Esophagus squamous epithelium (tissue), 5 donors: ENCODE measurements at places on chromosomes 5 and 9.
A peak's percentile ranks its signal among the peaks of the same experiment; 100 is the strongest.

GRCh38 chr5:88888848-88889188, 5.8 kb upstream of the MEF2C start:
- peaks cover 18% of the 10 kb centered on the region for H3K27me3 ChIP-seq
- DNase-seq, result no peak
- H3K36me3 ChIP-seq, result no peaks in the 10 kb centered on the region
- peak overlapping the region; percentile 92 for H3K27ac ChIP-seq
- peak overlapping the region; percentile 52 for H3K4me3 ChIP-seq

DNA sequence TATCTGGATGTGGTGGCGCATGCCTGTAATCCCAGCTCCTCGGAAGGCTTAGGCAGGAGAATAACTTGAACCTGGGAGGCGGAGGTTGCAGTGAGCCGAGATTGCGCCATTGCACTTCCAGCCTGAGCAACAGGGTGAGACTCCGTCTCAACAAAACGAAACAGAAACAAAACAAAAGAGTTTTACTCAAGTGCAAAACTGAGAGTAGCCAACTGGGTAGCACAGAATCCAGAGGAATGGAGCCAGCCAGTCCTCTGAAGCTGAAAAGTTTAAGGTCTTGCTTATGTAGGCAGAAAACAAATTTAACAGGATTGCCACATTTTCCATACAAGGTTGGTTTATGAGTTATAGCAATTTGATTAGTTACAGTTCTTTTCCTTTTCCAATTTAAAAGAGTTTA, 32.0 kb downstream of the SPIN1 start:
- no peak overlapping the region for H3K4me3 ChIP-seq
- H3K27me3 ChIP-seq, result no peaks in the 10 kb centered on the region
- H3K4me1 ChIP-seq, result no peaks in the 10 kb centered on the region
- H3K27ac ChIP-seq, result no peak overlapping the region

DNA sequence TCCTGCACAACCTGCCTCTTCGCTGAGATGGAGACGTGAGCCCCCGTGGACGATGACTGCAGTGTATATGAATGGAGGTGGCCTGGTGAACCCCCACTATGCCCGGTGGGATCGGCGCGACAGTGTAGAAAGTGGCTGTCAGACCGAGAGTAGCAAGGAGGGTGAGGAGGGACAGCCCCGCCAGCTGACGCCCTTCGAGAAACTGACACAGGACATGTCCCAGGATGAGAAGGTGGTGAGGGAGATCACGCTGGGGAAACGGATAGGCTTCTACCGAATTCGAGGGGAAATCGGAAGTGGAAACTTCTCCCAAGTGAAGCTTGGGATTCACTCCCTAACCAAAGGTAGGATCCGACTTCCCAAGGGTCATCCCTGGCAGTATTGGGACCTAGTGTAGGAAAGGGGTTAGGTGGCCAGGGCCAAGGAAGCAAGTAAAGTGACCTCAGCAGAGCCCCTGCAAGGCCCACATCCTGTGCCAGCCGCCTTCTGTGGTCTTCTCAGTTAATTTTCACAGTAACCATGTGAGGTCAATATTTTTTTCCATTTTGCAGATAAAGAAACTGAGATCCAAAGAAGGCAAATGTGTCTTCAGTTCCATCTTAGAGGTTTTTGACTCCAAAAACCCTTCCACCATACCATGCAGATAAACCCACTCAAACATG, 53.8 kb downstream of the NIM1K start:
- no peaks in the 10 kb centered on the region for H3K36me3 ChIP-seq
- H3K4me3 ChIP-seq, result no peak overlapping the region
- H3K27me3 ChIP-seq, result no peaks in the 10 kb centered on the region
- H3K27ac ChIP-seq, result no peak overlapping the region
- DNase-seq, result no peak

GRCh38 chr9:90892918-90893317, 91.3 kb downstream of the SYK start:
- no peaks in the 10 kb centered on the region for H3K36me3 ChIP-seq
- no peaks in the 10 kb centered on the region for H3K27me3 ChIP-seq
- DNase-seq, result no peak
- no peak overlapping the region for H3K4me3 ChIP-seq
- H3K27ac ChIP-seq, result no peak overlapping the region

GRCh38 chr9:73683862-73684591, 532.4 kb downstream of the ANXA1 start:
- no peak overlapping the region for H3K4me3 ChIP-seq
- no peaks in the 10 kb centered on the region for H3K4me1 ChIP-seq
- H3K27ac ChIP-seq, result no peak overlapping the region
- DNase-seq, result no peak
- H3K36me3 ChIP-seq, result no peaks in the 10 kb centered on the region

DNA sequence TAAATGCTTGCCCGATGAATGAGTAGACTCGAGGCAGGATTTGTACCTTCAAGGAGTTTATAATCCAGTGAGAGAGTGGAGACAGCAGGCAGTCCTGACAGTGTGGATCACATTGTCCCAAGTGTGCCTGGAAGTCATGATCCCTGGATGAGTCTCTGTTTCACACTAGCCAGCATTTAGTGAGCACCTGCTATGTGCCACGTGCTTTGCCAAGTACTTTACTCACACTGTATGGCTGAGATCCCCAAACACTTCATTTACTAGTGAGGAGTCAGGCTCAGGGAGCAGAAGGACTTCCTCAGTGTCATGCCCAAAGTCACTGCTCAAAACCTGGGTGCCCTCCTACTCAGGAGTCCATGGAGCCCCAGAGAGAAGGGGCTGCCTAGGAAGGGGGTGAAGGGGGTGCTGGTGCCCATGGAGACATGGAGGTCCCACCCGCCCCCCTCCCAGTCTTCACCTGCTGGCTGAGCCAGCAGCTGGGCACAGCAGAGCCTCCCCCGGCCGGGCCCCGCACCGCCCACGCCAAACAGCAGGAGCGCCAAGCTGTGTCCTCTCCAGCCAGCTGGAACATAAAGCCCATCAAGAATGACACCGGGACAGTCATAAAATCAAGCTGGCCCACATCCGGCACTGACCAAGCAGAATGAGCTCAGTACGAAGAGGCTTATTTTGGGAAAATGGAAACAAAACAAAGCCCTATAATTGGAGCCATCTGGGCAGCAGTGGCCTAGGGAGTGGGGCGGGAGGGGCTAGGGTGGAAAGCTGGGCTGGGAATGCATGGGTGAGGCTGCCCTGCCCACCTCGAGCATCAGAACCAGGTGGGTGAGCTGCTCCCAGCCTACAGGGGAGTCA, 10.6 kb downstream of the LAMC3 start:
- H3K27ac ChIP-seq, result no peak overlapping the region
- no peaks in the 10 kb centered on the region for H3K27me3 ChIP-seq
- no peak for DNase-seq

DNA sequence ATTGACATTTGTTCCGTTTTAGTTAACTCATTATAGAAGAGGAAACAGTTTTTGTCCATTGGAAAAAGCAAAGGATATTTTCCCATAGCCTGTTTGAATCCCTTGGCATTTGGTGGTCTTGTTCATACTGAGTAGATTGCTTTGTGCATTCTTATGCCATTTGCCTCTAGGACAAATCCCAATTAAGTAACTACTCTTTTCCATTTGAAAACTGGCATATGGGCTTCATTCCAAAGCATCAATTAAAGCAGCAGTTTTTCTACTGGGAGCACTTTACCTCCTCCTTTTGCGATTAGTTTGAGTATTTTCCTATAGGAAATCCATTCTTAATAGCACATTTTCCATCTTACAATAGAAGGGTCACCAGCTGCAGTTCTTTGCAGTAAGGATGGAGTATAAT, 31.2 kb downstream of the GPR21 start:
- no peak overlapping the region for H3K27ac ChIP-seq
- H3K27me3 ChIP-seq, result no peaks in the 10 kb centered on the region
- no peak for DNase-seq
- peaks cover 18% of the 10 kb centered on the region for H3K4me1 ChIP-seq

- DNase-seq, result no peak
- H3K36me3 ChIP-seq, result peaks cover 39% of the 10 kb centered on the region
- H3K27ac ChIP-seq, result peak overlapping the region; percentile 23
- no peak overlapping the region for H3K4me3 ChIP-seq
- H3K4me1 ChIP-seq, result no peaks in the 10 kb centered on the region
- H3K27me3 ChIP-seq, result no peaks in the 10 kb centered on the region
These were observed 79.5 kb downstream of the MVB12B start for GRCh38 chr9:126406075-126406667.

- no peak overlapping the region for H3K27ac ChIP-seq
- peaks cover under 1% of the 10 kb centered on the region for H3K4me1 ChIP-seq
- H3K27me3 ChIP-seq, result no peaks in the 10 kb centered on the region
These were observed 111.6 kb downstream of the GALNT10 start for GRCh38 chr5:154302161-154302560.

GRCh38 chr9:131736431-131736830, 3.4 kb downstream of the RAPGEF1 start:
- peaks cover 46% of the 10 kb centered on the region for H3K4me1 ChIP-seq
- H3K4me3 ChIP-seq, result no peak overlapping the region
- no peak for DNase-seq
- peak overlapping the region; percentile 52 for H3K27ac ChIP-seq

DNA sequence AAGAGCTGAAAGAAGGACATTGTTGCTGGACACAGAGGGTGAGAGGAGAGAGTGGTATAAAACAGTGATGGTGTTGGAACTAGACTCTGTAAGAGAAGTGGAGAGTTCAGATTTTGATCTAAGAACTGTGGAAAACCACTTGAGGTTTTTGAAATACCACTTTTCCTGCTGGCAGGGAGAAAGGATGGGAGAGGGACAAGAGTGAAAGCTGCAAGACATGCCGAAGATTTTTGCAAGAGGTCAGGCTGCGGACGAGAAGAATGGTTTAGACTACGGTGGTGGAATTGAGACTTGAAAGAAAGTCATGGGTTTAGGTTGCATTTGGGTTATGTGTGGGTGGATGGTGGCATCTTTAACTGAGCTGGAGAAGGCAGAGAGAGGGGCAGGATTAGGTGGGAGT, 202.2 kb upstream of the RPS23 start:
- H3K4me3 ChIP-seq, result no peak overlapping the region
- no peaks in the 10 kb centered on the region for H3K36me3 ChIP-seq
- no peaks in the 10 kb centered on the region for H3K4me1 ChIP-seq
- DNase-seq, result no peak

DNA sequence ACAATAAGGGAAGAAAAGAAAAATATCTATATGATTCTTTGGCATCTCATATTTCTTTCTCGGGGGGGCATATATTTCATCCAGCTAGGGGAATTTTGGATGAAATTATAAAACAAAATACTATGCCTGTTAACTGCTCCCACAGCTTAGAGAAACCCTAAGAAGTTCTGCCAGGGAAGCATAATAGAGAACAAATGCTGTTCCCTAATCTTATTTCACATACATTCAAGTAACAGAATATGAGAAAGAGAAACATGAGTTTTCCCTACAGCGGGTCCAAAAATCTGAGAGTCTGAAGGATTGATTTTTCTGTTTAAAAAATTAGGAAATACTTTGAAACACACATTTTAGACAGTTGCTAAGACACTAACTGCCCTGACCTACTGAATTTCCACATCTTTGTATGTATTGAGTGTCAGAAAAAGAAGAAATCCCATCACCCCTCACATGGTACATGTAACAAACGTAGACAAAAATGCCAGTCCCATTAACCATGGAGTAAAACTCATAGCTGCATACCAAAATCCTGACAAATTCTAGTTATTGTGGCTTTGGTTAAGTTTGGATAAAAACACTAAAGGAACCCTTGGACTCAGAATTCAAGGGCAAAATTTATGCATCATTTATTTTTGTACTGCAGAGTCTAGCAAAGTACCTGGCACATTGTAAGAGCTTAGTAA, 620.2 kb upstream of the DMAC1 start:
- no peak for DNase-seq
- no peaks in the 10 kb centered on the region for H3K4me1 ChIP-seq
- H3K27me3 ChIP-seq, result no peaks in the 10 kb centered on the region
- H3K27ac ChIP-seq, result no peak overlapping the region
- no peak overlapping the region for H3K4me3 ChIP-seq

DNA sequence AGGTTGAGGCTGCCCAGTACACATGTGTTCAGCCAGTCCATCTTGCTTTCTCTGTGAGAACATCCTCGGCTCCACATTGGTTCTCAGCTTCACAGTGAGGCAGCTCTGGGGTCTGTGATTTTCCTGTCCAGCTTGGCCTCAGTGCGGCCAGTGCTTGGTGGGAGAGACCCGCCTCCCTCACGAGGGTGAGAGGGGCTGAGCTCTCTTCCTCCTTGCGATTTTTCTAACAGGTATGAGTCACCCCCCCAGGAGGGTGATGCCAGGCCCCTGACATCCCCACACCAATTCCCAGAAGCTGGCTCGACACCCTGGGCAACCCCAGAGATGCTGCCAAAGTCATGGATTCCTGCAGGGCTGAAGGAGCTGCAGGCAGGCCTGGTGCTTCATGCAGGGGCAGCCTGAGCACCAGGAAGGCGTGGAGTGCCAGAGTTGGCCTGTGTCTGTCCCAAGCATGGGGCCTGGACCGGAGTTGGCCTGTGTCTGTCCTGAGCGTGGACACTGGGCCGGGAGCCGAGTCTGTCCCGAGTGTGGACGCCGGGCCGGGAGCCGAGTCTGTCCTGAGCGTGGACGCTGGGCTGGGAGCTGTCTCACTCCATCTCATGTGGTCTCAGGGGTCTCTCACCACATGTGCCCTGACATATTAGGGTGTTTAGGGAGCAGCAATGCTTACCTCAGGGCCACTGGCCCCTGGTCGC, 408.6 kb upstream of the IRX4 start:
- H3K27ac ChIP-seq, result no peak overlapping the region
- H3K4me1 ChIP-seq, result no peaks in the 10 kb centered on the region
- H3K36me3 ChIP-seq, result no peaks in the 10 kb centered on the region
- H3K4me3 ChIP-seq, result no peak overlapping the region
- H3K27me3 ChIP-seq, result peaks cover 3% of the 10 kb centered on the region

DNA sequence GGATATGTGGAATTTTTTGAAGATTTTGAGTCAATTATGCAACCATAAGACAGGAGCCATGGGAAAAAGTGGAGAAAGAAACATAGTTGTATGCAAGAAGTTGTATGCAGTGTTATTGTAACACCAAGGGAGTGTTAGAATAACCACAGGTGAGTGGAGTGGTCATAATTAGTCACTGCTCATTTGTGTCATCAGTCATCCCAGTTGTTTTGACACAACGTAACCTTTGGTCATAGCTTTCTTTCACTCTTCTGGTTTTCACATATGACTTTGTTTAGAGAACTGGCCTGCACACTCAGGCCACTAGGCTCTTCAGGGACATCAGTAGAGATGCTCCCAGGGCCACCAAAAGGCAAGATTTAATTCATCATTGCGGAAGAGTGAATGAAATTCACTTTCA, 158.7 kb upstream of the HMHB1 start:
- H3K36me3 ChIP-seq, result no peaks in the 10 kb centered on the region
- no peak overlapping the region for H3K27ac ChIP-seq
- no peaks in the 10 kb centered on the region for H3K4me1 ChIP-seq
- H3K27me3 ChIP-seq, result no peaks in the 10 kb centered on the region
- DNase-seq, result no peak

DNA sequence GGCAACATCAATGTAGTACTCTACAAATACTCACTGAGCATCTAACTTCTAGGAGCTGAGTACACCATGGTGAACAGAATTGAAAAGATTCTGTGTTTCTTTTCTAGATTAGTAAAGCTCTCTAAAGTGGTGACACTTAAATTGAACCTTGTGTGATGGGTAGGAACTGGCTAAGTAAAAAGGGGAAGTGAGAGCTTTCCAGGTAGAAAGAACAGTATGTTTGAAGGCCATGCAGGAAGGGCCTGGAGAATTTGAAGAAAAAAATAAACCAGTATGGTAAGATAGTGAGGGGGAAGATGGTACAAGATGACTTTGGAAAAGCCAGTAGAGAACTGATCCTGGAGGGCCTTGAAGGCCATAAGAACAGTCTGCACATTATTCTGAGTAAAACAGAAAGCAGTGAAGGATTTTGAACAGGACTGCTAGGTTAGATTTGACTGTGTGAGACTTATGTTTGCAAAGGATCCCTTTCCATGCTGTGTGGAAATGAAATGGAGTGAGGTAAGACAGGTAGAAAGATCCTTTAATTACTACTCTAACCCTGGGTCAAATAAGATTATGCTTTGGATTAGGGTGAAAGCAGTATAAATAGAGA, 46.7 kb upstream of the UBQLN1 start:
- H3K4me1 ChIP-seq, result no peaks in the 10 kb centered on the region
- no peak overlapping the region for H3K27ac ChIP-seq
- no peaks in the 10 kb centered on the region for H3K36me3 ChIP-seq
- no peaks in the 10 kb centered on the region for H3K27me3 ChIP-seq
